LoVo (cell line): ENCODE measurements at places on chromosomes 5 and 9.

DNA sequence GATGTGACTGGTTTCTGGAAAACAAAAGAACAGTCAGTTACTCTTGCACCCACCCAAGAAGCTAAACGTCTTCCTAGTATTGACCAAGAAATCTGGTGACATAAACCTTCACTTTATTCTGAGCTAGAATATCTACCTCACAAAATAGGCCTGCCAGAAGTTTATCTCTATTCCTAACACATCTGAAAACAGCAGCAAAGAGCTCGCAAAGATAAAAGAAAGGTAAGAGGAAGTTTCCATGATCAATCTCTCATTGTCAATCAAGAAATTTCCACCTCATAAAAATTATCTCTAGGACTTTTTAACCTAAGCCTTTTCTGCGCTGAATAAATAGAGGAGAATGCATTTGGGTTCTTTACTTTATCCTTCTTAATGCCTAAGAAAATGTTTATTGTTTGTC lies 17.3 kb upstream of the ZNF474 start:
- DNase-seq = no peak

DNA sequence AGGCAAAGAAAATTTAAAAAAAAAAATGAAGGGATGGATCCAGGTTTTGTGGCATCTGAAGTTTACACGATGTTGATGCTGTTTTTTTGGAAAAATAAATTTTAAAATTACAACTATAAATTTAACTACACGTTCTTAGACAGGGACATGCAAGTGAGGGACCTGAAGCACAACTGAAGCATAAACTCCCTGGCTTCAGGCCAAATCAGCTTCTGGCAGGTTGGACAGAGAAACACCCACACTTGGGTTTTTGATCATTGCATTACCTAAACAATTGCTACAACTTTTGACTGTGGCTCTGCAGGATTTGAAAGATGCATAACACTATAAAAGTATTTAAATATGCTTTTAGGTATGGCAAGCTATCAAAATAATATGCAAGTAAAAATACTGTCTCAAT lies 1318.3 kb upstream of the DMAC1 start:
- no peak for DNase-seq

DNA sequence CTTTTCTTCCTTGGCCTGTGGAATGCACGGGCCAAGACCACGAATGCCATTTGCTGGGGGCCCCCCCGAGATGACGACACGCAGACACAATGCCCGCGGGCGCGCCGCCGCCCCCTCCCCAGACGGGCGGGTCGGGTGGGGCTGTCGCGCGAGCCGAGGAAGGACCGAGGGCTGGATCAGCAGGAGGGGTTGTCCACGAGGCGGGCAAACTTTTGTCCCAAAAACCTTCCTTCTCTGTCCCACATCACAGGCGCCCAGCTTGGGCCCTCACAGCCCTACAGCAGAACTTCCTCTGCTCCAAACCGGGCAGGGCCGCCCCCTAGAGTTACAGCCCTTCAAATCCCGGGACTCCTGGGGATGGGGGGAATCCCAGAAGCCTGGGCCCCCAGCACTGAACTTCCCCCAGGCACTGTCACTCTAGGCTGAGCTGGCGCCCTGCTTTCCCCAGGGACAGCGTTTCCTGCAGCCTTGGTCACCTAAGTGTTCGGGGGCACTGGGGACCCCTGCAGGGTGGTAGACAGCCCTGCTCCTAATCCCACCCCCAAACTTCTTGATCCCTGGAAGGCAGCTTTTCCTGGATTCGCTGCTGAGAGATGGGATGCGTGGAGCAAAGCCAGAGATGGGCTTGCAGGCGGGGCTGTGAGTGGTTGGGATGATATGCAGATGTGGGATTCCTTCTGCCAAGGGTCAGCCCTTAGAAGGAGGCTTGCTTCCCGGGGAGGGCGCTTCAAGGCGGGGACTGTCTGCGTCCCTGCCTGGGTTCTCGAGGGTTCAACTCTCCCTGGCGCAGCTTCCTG lies 980 bp downstream of the COL5A1 start:
- DNase-seq = no peak

GRCh38 chr5:137667341-137667740 lies 68.5 kb downstream of the KLHL3 start:
- no peak for DNase-seq

DNA sequence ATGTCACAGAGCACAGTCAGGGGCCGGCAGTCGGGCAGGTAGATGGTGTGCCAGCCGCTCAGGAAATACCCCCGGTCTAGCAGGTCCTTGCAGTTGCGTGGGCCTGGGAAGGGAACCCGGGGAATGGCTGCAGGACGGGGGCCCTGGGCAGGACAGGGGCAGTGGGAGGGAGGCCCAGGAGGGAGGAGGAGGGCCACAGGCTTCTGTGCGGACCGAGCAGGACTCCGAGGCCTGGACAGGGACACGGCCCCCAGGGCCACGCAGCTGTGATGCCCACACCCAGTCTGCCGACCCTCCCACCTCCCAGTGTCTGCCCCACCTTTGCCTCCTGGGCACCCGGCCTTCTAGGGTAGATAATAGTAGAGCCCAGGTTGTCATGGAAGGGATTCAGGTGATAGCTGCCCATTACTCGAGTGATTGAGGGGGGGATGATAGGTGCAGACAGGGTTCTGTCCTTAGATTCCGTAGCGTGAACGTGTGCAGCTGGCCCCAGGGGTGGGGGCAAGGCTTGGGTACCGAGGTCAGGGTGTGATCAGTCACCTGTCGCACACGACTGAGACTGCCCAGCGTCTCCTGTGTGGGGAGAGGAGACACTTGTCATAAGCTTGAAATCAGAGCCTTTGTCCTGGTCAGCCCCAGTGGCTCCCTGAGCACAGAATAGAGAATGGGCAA lies 4.5 kb downstream of the FCN1 start:
- no peak for DNase-seq

DNA sequence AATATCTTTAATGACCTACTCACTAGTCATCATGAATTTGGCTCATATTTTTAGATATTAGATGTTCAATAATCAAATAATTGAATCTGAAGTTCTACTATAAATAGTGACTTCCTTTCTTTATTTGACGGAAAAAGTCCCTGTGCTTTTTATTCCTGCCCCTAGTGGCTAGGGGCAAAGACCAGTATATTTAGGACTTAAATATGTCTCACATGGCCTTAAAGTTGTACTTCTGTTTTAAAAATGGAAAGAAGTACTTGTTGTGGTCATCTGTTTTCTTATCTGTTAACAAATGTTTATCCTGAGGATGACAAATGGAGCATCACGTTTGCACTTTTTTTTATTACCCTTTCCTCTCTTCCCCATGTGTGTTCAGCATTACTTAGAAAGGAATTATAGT lies 89.2 kb upstream of the GRHPR start:
- no peak for DNase-seq

- no peak for DNase-seq
Observed at GRCh38 chr9:120920806-120921178, 5.8 kb downstream of the TRAF1 start.

- DNase-seq = no peak
Observed at GRCh38 chr9:18606281-18606680, 132.3 kb downstream of the ADAMTSL1 start.
